ENCODE measurements at places on chromosomes 1 and 21. TPM values are rescaled to one million over a fixed set of nuclear protein-coding genes. Genes with fewer than 3 reads are reported as not detected.

The C1orf115 gene
- total RNA-seq: 30.5 TPM

The SGIP1 gene
- total RNA-seq: 75.2 TPM

The PM20D1 gene
- not detected for total RNA-seq

The DMRTA2 gene
- total RNA-seq: 0.42 TPM

DNA sequence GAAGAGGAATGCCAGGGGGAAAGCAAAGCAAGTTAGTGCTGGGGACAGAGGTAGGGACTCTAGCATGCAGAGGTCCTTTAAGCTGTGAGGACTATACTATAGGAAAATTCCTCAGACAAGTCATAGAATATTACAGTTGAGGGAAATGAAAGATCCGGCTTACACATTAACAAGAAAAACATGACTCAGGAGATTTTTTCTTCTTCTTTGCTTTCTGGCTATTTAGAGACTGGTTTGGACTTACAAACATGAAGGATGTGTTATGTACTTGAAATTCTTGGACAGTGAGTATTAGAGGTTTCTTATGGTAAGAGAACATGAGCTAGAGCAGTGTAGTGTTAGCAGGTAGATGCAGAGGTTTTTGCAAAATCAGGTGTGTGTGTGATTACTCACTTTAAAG is 24.9 kb downstream of the USP25 start:
- H3K27ac ChIP-seq: no peak overlapping the region
- H3K4me1 ChIP-seq: peaks cover 5% of the 10 kb centered on the region
- no peak for DNase-seq
- no peak overlapping the region for H3K4me3 ChIP-seq

DNA sequence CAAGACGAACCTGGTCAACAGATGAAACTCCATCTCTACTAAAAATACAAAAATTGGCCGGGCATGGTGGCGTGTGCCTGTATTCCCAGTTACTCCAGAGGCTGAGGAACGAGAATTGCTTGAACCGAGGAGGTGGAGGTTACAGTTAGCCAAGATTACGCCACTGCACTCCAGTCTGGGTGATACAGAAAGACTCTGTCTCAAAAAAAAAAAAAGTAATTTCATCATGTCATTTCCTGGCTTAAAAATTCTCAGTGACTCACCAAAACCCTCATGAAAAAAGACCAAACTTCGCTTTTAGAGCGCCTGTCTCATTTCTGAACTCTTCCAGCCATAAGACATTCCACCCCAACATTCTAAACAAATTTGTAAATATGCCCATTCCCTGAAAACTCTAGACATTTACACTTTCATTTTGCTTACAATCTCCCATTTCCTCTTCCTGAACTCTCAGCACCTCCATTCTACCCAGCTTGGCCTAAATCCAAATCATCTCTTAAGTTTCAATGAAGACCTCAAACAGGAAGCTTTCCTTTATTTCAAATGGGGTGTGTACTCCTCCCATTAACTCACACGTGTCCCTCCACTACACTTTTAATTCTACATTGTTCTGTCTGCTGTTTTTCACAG is 50.5 kb upstream of the PRRC2C start:
- H3K4me3 ChIP-seq: no peak overlapping the region
- no peak for DNase-seq
- H3K4me1 ChIP-seq: peaks cover 5% of the 10 kb centered on the region

GRCh38 chr1:229064320-229065168 is 206.4 kb upstream of the RAB4A start:
- H3K4me3 ChIP-seq: no peak overlapping the region
- H3K27ac ChIP-seq: no peak overlapping the region

- H3K27me3 ChIP-seq: peaks cover 11% of the 10 kb centered on the region
- H3K27ac ChIP-seq: no peak overlapping the region
- H3K4me3 ChIP-seq: no peak overlapping the region
- H3K4me1 ChIP-seq: peaks cover 2% of the 10 kb centered on the region
- DNase-seq: no peak
Measured at GRCh38 chr1:50982611-50983010, 12.6 kb downstream of the CDKN2C start.

DNA sequence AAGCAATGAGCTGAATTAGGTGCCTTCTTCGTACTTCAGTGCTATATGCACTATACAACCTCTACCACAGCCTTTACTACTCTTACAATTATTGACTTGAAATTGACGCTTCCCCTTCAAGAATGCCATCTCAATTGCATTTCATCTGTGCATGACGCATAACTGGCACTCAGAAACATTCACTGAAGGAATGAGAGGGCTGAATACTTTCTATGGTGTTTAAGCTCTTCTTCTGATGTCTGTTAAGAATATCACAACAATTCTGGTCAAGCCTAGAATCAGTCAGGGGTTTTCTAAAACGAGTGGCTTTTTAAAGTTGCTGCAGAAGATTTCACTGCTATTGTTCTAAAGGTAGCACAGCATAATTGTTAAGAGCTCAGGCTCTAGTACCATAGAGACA is 11.5 kb downstream of the DENND1B start:
- no peak for DNase-seq
- H3K27ac ChIP-seq: no peak overlapping the region
- no peaks in the 10 kb centered on the region for H3K4me1 ChIP-seq
- no peak overlapping the region for H3K4me3 ChIP-seq
- no peaks in the 10 kb centered on the region for H3K27me3 ChIP-seq

- DNase-seq: peak; percentile 43
- peak overlapping the region; percentile 98 for H3K4me3 ChIP-seq
- peaks cover 48% of the 10 kb centered on the region for H3K4me1 ChIP-seq
Measured at GRCh38 chr1:159173320-159173719, 1.9 kb downstream of the CADM3 start.

DNA sequence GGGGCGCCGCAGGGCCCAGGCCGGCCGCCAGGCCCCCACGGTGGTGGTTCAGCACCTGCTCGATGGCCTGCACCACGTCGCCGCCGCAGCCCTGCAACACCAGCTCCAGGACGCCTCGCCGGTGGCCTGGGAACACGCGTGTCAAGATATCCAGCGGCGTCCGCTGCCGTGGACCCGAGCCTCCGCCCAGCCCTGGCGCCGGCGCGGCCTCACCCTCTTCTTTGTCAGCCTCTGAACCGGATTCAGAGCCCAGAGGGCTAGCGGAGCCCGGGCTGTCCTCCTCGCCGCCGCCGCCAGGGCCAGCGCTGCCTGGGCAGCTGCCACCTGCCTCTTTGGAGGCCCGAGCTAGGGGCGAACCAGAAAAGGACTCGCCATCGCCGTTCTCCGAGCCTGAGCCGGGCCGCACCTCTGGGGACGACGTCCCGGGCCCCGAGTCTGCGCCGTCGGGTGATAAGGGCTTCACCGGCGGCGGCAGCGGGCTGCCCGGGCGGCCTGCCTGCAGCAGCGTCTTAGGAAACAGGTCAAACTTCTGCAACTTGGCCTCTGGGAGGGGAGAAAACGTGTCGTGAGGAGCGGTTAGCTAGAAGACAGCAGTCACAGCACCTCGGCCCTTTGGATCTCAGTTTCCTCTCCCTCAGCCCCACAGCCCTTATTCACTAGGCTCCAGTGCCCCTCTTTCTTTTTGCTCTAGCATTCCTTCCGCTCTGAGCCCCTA is 3.9 kb downstream of the DMRTA2 start:
- peak overlapping the region; percentile 5 for H3K27ac ChIP-seq
- peak; percentile 77 for DNase-seq
- H3K4me1 ChIP-seq: peaks cover 12% of the 10 kb centered on the region
- H3K36me3 ChIP-seq: peaks cover 10% of the 10 kb centered on the region
